ENCODE measurements at places on chromosomes 12 and 14.

GRCh38 chr14:24398653-24399446, at the start of gene NYNRIN:
Gene NYNRIN, plus strand, starts transcription at chr14:24399003. Its CDS starts 244 bp downstream, at chr14:24399247.
- peak; percentile 24 for DNase-seq

DNA sequence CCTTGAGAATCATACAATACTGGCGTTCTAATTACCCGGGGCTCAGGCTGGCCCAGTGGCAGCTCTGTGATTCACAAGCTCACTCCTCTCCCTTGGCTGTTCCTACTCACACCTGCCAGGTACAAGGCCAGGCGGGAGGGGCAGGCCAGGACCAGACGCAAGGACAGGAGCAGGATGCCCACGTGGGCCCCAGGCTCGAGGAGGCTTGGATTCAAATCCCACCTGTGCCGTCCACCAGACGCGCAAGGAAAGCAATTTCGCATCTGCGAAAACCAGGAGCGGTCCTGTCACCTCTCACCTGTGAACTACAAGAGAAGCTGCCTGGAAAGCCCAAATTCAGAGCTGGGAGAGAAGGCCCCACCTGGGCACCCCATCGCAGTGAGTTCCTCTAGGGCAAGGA, 50.6 kb downstream of the BCL11B start:
- DNase-seq = no peak

- no peak for DNase-seq
Observed at GRCh38 chr12:58140395-58140794, 199.0 kb downstream of the ATP23 start.

DNA sequence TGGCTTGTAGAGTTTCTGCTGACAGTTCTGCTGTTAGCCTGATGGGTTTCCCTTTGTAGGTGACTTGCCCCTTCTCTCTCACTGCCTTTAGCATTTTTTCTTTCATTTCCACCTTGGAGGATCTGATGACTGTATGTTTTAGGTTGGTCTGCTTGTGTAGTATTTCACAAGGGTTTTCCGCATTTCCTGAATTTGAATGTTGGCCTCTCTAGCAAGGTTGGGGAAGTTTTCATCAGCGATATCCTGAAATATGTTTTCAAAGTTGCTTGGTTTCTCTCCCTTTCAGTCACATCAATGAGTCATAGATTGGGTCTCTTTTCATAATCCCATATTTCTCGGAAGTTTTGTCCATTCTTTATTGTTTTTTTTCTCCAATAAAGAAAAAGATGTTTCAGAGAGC, 11.4 kb downstream of the NOPCHAP1 start:
- DNase-seq = no peak

GRCh38 chr12:64611341-64612284, 1.3 kb downstream of the RASSF3 start:
- DNase-seq = no peak

GRCh38 chr12:54355104-54355815, 9.0 kb downstream of the GPR84 start:
- no peak for DNase-seq

GRCh38 chr14:104094709-104095425, 9.4 kb downstream of the ASPG start:
- DNase-seq = peak; percentile 63

GRCh38 chr12:27696864-27697564, 767 bp downstream of the REP15 start:
- DNase-seq = no peak

GRCh38 chr14:79660053-79660939, 551.0 kb downstream of the DIO2 start:
- no peak for DNase-seq

- DNase-seq = no peak
Observed at GRCh38 chr14:80764496-80764895, 177.0 kb downstream of the CEP128 start.

DNA sequence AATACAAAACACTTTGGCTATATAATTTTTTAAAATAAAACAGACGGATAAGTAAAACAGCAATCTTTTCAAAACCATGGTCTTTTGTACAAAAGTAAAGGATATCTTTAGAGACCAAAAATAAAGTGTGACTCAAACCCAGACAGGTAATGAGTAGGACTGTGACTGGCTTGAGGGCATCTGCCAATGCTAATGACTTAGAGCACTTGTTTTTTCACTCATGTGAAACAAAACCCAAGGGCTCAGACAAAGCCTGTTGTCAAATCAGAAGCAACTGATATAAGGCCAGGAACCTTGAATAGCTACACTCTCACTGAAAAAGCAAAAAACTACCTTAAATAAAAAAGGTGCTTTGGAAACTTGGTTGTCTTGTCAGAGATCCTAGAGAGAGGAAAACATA, 357.4 kb downstream of the TMEM117 start:
- DNase-seq = no peak

GRCh38 chr14:69044965-69045555, 66.0 kb upstream of the ACTN1 start:
- DNase-seq = no peak

All from CD4-positive, alpha-beta memory T cell (primary cell).